ENCODE measurements at places on chromosomes 12 and 14. TPM values are rescaled to one million over a fixed set of nuclear protein-coding genes. Genes with fewer than 3 reads are reported as not detected.

DNA sequence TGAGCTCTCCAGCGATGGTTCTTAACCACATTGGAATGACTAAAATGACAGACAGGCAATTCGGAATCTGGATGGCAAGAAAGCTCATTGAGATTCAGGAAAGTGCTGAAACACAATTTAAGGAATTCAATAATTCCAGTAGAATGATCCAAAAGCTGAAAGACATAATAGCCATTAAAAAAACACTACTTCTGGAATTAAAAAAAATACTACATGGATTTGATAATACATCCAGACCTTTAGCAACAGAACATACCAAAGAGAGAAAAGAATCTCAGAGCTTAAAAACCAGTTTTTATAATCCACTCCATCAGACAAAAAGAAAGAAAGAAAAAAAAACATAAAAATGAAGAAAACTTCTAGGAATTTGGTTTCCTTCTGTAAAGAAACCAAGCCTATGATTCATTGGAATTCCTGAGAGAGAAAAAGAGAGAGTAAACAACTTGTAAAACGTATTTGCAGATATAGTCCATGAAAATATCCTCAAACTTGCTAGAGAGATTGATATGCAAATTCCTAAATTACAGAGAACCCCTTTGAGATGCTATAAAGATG is 52.8 kb downstream of the SLCO1B1 start:
- no peak for DNase-seq

- DNase-seq = no peak
Measured at GRCh38 chr12:106097011-106097410, 41.7 kb downstream of the NUAK1 start.

GRCh38 chr12:27516625-27517024 is 7.4 kb upstream of the PPFIBP1 start:
- no peak for DNase-seq

DNA sequence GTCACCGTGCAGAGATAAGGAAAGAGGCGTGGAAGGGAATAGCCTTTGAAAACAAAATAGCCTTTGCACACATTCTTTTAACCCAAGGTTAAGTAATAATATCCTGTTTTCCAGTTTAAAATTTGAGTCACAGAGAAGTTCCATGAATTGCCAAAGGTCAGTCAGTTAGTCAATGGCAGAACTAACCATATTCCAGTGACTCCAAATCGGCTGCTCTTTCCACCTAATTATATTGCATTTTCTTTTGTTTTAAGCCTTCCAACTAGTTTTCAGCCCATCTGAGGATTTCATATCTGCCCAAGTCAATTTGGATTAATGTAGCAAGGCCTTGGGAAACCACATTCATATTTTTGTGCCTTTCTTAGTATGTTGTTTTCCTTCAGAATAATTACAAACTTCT is 373.0 kb downstream of the CCDC91 start:
- DNase-seq = no peak

DNA sequence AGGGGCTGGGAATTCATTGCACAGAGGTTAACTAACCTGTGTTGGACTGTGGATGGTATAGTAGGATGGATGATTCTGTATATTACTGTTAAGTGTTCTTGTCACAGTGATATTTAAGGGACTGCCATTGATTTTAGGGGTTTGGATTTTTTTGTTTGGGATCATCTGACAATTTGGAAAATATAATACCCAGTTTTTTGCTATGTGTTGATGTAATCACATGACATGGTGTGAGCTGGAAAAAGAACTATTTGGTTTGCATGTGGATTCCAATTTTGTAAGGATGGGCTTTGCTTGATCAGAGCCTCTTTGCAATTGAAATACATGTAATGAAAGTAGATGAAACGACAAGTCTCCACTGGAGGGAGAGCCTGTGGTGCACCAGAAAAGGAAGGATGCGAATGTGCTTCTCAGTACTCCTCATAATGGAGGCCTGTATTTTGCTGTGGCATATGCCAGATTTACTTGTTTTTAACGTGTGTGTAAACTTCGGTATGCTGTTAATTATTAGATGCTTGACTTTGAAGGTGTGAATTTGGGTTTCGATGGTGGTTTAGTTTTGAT is 2.7 kb downstream of the DYRK2 start:
- no peak for DNase-seq

DNA sequence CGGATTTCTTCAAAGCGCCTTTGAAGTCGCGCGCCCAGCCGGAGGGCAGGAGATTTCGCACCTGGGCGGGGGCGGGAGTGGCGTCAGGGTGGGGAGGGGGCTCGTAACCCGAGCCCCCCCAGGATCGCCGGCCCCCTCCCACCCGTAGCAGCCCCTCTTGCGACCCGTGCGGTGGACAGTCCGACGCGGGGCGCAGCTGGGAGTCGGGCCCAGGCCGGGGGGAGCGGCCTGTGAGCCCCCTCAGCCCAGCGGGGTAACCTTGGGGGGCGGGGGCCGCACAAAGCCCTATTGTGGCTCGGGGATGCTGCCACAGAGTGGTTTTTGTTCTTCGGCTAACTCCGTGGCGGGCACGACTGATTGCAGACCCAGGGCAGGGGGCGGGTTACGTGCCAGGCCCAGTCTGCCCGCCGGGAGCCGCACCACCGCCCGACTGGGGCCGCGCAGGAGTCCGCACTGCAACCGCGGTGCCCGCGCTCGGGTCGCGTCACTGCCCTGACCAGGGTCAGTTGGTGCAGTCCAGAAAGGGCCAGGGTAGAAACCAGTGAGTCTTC is 4.2 kb upstream of the AAAS start:
- DNase-seq = no peak

- DNase-seq = no peak
Measured at GRCh38 chr12:71640316-71640715, 23.3 kb downstream of the ZFC3H1 start.

DNA sequence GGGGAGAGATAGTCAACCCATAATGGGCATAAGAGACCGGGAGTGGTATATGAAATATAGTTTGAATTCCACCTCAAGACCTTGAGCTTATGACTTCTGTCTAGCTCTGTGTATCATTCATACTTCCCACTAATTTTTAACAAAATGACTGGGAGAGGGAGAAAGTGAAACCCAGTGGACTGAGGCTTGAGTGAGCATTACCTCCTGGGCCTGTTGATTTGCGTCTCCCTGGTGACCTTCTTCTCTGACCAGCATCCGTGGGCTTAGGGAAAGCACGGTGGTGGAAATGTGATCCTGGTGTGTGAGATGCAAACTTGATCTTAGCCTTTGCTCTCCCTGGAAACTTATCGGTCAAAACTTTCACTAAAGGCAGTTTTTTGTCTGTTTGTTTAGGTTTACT is 207.9 kb upstream of the BCL2L14 start:
- no peak for DNase-seq

The BTBD6 gene
- total RNA-seq = 52.5 TPM

- DNase-seq = peak; percentile 19
Measured at GRCh38 chr12:131003036-131003715, 49.5 kb downstream of the ADGRD1 start.

DNA sequence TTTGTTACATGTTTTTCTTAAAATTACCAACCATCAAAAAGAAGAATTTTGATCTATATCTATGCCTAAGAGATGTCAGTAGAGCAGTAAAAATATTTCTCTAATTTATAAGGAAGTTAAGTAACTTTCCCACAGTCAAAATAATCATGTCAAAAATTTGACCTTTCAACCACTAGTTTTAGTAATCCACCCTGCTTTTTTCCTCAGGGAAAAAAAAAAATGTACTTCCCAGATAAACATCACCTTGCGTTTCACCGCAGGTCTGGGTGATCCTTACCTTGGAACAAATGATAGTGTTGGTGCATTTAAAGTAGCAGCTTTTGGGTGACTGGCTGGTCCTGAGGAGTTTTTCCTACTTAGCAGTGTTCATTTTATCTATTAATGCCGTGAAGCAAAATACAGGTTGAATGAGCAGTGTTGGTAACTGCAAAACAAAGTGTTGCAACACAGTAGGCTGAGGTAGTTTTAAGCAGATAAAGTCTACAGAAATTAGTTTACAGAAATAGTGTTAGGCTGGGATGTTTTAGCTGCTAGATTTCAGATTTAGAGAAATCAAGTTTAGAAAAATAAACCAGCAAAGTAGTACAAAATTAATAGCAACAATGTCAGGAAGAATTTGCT is 137.2 kb upstream of the DNM1L start:
- DNase-seq = no peak

The KRT3 gene
- total RNA-seq = not detected

- DNase-seq = no peak
Measured at GRCh38 chr14:70947739-70948138, 40.5 kb downstream of the PCNX1 start.

DNA sequence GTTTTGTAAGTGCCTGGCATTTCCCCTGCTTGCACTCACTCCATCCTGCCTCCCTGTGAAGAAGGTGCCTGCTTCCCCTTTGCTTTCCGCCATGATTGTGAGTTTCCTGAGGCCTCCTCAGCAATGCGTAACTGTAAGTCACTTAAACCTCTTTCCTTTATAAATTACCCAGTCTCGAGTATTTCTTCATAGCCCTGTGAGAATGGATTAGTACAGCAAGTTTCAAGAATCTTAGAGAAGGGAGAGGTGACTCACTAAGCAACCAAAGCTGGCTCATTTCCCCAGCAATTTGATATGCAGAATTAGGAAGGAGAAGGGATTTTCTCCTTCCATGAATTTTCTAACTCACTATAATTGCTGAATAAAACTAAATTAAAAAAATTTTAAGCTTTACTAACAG is 251.0 kb upstream of the FOXG1 start:
- no peak for DNase-seq

The DACT1 gene
- total RNA-seq = 3.8 TPM

The CISTR gene
- not detected for total RNA-seq

- DNase-seq = no peak
Measured at GRCh38 chr12:132364348-132364902, 35.0 kb upstream of the GALNT9 start.

The CLMN gene
- 135 TPM for total RNA-seq

The TWF1 gene
- total RNA-seq = 110 TPM

GRCh38 chr14:90999299-90999698 is 61.1 kb downstream of the RPS6KA5 start:
- no peak for DNase-seq

Data from left colon (tissue), 2 donors.